Activated CD4-positive, alpha-beta T cell treated with anti-CD3 and anti-CD28 coated beads for 36 hours (primary cell): ENCODE measurements at places on chromosomes 1 and 21.

DNA sequence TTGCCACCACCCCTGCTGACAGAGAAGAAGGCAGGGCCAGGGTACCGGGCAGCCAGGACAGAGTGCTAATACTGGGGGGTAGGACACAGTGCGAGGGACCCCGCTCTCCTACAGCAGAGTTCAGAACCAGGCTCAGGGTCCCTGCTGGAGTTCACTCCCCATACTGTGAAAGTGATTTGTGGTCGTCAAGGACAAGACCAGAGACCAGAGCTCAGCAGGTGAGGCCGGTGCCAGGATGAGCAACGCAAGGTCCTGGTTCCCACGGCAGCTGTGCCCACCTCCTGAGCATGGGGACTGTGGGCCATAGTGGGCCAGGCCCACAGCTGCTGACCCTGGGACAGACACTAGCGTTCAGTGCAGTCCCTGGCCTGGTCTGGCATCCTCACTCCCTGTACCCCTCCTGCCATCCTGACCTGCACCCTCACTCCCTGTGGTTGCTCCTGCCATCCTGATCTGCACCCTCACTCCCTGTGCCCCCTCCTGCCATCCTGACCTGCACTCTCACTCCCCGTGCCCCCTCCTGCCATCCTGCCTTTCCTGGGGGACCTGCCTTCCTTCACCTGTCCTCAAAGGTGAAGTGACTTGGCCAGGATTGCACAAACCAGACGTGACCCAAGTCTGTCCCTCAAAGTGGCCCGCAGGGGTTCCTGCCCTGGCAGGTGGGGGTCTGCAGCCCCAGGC, 13.8 kb upstream of the PTTG1IP start:
- H3K36me3 ChIP-seq = peaks cover 39% of the 10 kb centered on the region
- H3K4me1 ChIP-seq = peaks cover 2% of the 10 kb centered on the region
- H3K27ac ChIP-seq = no peak overlapping the region

GRCh38 chr1:117177376-117177775, 33.4 kb downstream of the VTCN1 start:
- H3K36me3 ChIP-seq = no peaks in the 10 kb centered on the region
- DNase-seq = no peak
- H3K27me3 ChIP-seq = no peaks in the 10 kb centered on the region

GRCh38 chr1:2544875-2545640, 11.1 kb upstream of the TNFRSF14 start:
- DNase-seq = no peak
- H3K27me3 ChIP-seq = no peaks in the 10 kb centered on the region
- peaks cover 16% of the 10 kb centered on the region for H3K4me1 ChIP-seq
- H3K27ac ChIP-seq = no peak overlapping the region
- no peak overlapping the region for H3K4me3 ChIP-seq

- no peak overlapping the region for H3K27ac ChIP-seq
- no peak overlapping the region for H3K4me3 ChIP-seq
Measured at GRCh38 chr1:85617633-85618100, 37.1 kb downstream of the CCN1 start.

DNA sequence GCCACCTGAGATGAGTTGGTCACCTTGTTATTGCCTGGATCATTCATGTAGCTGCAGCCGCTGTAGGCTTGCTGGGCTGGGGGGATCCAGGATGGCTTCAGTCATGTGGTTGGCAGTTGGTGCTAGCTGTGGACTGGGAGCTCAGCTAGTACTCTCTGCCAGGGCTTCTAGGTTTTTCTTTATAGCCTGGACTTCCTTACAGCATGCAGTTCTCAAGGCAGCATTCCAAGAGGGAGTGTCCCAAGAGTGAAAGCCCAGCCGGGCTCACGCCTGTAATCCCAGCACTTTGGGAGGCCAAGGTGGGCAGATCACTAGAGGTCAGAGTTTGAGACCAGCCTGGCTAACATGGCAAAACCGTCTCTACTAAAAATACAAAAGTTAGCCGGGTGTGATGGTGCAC, 23.7 kb upstream of the ACTL8 start:
- no peaks in the 10 kb centered on the region for H3K4me1 ChIP-seq
- H3K27me3 ChIP-seq = no peaks in the 10 kb centered on the region
- H3K4me3 ChIP-seq = no peak overlapping the region
- DNase-seq = no peak
- no peak overlapping the region for H3K27ac ChIP-seq

GRCh38 chr1:106926803-106927582, 129.5 kb upstream of the PRMT6 start:
- no peaks in the 10 kb centered on the region for H3K36me3 ChIP-seq
- no peak for DNase-seq
- no peak overlapping the region for H3K4me3 ChIP-seq
- no peaks in the 10 kb centered on the region for H3K27me3 ChIP-seq
- no peaks in the 10 kb centered on the region for H3K4me1 ChIP-seq

DNA sequence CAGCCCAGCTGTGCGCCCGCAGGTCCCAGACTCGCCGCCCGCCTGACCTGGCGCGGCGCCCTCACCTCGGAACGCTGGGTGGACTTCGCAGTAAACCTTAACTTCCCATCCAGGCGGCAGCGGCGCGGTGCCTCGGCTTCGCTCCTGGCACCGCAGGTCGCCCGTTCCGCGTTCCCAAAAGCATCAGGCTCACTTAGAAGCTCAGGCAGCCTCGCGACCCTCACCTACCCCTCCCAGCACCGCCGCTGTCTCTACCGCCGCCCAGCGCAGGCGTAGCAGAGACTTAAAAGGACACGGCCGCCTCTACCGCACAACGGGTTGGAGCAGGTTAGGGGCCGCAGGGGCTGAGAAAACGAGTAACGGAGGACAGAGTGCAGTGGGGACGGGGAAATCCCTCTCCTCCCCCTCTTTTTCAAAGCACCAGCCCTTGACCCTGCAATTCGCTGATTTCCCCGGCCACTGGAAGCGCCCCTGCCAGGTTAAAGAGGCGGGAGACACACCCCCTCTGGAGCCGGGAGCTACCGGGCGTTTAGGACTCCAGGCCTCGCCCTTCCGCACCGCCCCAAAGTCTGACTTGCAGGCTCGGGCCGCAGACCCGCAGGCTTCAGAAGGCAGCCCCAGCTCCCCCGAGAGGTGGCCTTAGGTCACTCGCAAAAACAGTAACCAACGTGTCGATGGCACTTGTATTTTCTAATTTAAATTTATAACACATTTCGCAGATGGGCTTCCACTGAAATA, 328.5 kb downstream of the FAM72C start:
- H3K27ac ChIP-seq = no peak overlapping the region
- H3K4me1 ChIP-seq = no peaks in the 10 kb centered on the region
- H3K27me3 ChIP-seq = peaks cover 44% of the 10 kb centered on the region
- DNase-seq = no peak

GRCh38 chr1:218305472-218306064, 20.5 kb downstream of the RRP15 start:
- H3K27me3 ChIP-seq = no peaks in the 10 kb centered on the region
- peaks cover 5% of the 10 kb centered on the region for H3K4me1 ChIP-seq
- peaks cover 29% of the 10 kb centered on the region for H3K36me3 ChIP-seq

GRCh38 chr1:17258116-17258757, 9.3 kb downstream of the PADI3 start:
- no peaks in the 10 kb centered on the region for H3K36me3 ChIP-seq
- no peak overlapping the region for H3K4me3 ChIP-seq
- no peaks in the 10 kb centered on the region for H3K4me1 ChIP-seq
- no peak overlapping the region for H3K27ac ChIP-seq
- H3K27me3 ChIP-seq = peaks cover 3% of the 10 kb centered on the region

DNA sequence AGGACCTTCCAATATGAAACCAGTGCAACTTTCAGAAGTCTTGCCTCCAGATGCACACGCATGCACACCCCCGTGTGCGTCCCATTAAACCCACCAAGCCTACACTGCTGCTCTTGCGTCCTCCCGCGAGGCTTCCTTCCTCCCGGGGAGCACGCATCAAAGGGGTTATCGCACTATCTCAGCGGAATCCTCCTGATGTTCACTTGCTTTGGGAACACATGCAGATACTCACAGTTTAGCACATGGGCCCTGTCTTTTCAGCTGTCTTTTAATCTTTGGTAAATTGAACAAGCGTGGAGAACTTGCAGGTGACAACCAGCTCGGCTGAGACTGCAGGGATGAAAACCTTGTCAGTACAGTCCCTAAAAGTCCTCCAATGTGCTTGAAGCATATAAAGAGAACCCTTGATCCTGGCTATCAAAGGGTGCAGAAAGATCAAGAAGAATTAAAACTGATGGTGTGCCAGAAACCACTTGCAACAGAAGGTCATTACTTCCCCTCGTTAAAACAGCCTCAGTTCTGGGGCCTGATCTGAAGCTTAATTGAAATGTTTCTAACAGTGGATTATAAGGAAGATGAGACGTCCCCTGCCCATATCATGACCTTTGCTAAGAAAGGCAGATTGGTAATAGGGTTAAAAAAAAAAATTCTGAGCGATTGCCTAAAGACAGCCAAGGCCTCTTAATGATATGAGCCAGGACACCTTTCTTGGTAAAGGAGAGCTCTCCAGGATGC, 149.4 kb upstream of the LMO4 start:
- no peak overlapping the region for H3K4me3 ChIP-seq
- DNase-seq = no peak
- no peak overlapping the region for H3K27ac ChIP-seq
- peaks cover 22% of the 10 kb centered on the region for H3K27me3 ChIP-seq

DNA sequence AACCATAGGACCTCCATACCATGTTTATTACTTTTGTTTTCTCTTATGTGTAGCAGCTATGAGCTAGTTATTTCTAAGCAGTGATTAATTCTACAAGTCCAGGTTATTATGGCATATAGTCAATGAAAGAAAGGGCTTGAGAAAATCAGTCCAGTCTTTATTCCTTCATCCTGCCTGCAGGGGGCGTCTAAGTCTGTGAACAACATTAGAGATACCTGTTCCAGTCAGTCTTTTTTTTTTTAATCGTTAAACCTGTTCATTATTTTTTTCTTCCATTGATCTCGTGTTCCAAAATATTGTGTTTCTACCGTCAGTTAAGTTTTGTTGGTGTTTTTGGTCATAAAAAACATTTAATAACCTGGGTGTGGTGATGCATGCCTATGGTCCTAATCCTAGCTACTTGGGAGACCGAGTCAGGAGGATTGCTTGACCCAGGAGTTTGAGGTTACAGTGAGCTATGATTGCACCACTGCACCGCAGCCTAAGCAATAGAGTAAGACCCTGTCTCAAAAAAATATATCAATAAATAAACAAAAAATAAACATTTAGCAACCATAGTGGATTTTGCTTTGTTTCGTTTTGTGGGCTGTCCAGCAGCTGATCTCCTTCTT, 29.4 kb upstream of the CD2 start:
- no peaks in the 10 kb centered on the region for H3K36me3 ChIP-seq
- no peak overlapping the region for H3K4me3 ChIP-seq
- H3K4me1 ChIP-seq = peaks cover 32% of the 10 kb centered on the region
- peak; percentile 91 for DNase-seq
- H3K27me3 ChIP-seq = no peaks in the 10 kb centered on the region

DNA sequence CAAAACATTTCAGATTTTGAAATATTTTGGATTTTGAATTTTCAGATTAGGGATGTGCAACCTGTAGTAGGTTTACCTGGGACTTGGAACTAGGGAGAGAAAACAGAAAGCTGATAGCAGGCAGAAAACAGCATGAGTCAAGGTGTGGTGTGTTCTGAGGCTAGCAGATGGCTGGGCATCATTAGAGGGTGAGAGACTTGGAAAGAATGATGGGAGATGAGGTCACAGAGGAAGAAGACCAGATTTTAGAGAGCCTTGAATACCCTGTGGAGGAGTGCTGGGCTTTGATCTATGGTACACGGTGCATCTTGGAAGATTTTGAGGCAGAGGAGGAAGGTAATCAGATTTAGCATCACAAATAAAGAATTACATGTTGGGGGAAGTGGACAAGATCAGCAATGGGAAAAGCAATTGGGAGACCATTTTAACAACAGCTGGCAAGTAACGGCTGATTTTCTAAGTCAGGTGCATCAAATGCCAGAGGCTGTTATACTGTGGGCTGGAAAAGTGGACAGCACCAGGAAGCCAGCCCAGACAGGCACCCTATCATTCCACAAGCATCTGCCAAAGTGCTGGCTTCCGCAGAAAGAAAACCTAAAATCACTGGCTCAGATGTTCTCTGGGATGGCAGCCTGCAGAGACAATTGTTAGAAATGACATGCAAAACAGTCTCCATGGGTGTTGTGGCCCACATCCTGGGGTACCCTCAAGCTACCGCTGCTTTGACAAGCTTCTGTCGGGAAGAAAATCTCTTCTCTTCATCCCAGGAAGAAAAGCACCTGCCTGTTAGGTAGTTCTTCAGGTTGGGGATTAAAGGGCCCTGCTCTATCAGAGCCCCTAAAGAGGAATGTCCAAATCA, 30.9 kb upstream of the CAMK1G start:
- H3K27me3 ChIP-seq = peaks cover 7% of the 10 kb centered on the region
- no peak for DNase-seq
- H3K4me3 ChIP-seq = no peak overlapping the region
- H3K4me1 ChIP-seq = peaks cover 2% of the 10 kb centered on the region
- H3K36me3 ChIP-seq = no peaks in the 10 kb centered on the region

GRCh38 chr1:222772996-222773379, 36.0 kb downstream of the FAM177B start:
- H3K4me1 ChIP-seq = peaks cover 7% of the 10 kb centered on the region
- peaks cover 1% of the 10 kb centered on the region for H3K36me3 ChIP-seq
- no peaks in the 10 kb centered on the region for H3K27me3 ChIP-seq
- DNase-seq = peak; percentile 36
- H3K27ac ChIP-seq = no peak overlapping the region
- H3K4me3 ChIP-seq = no peak overlapping the region

GRCh38 chr1:243542739-243543415, 287.0 kb downstream of the SDCCAG8 start:
- H3K4me3 ChIP-seq = no peak overlapping the region
- H3K36me3 ChIP-seq = peaks cover 19% of the 10 kb centered on the region
- no peaks in the 10 kb centered on the region for H3K4me1 ChIP-seq
- H3K27ac ChIP-seq = no peak overlapping the region

GRCh38 chr1:237316352-237316751, 274.4 kb downstream of the RYR2 start:
- no peaks in the 10 kb centered on the region for H3K4me1 ChIP-seq
- H3K27ac ChIP-seq = no peak overlapping the region
- H3K4me3 ChIP-seq = no peak overlapping the region
- no peaks in the 10 kb centered on the region for H3K27me3 ChIP-seq

DNA sequence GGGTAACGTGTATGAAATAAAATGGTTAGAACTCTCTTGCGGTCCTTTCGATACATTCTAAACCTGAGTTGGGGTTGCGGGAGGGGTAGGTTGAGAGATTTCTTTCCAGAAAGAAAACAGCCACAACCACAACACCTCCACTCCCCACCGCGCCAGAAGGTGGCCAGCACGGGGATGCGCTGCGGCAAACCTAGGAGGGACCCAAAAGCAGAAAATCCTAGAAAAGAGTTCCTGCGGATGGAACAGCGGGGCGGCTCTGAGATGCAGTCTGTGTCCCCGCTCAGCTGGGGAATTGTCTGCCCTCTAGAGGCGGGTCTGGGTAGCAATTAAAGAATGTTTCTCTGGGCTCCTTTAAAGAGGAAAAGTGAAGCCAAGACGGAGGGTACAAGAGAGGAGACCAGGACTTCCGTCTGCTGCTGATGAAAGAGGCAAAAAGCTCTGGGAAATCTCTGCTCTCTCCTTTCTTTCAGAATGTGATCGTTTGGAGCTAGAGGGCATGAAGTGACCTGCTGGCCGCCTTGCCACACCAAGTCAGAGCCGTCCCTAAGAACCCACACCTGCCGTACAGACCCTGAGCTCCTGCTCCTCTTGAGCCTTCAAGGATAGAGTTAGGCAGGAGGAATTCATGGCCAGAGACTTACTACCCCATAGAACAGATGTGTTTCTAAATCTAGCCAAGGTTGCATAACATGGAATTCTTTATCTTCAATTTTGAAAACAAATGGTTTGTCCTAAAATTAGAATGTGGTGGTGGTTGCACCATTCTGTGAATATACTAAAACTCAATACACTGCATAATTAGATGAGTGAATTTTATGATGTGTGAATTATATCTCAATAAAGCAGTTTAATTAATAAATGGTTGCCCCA, 46.5 kb upstream of the COA6 start:
- peak; percentile 83 for DNase-seq
- peaks cover 22% of the 10 kb centered on the region for H3K4me1 ChIP-seq
- H3K27me3 ChIP-seq = peaks cover 16% of the 10 kb centered on the region
- no peaks in the 10 kb centered on the region for H3K36me3 ChIP-seq
- peak overlapping the region; percentile 69 for H3K4me3 ChIP-seq
